ENCODE measurements at places on chromosomes 5 and 9.

DNA sequence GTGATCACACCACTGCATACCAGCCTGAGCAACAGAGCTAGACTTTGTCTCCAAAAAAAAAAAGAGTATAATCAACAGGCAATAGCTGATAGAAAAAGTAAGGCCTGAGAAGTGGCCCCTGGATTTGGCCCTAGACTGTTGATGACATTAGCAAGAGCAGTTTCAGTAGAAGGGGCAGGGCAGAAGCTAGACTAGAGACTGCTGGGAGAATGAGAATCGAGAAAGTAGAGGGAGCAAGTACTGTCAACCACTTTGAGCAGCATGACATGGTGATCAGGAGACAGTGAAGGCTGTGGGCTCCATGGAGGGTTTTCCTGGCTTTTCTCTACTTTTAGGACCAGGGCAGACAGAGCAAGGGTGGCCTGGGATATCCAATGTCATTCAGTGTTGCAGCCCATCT is 34.9 kb upstream of the B4GALT1 start:
- DNase-seq: no peak

- DNase-seq: peak; percentile 53
Measured at GRCh38 chr9:129458155-129458661, 162.7 kb downstream of the C9orf50 start.

DNA sequence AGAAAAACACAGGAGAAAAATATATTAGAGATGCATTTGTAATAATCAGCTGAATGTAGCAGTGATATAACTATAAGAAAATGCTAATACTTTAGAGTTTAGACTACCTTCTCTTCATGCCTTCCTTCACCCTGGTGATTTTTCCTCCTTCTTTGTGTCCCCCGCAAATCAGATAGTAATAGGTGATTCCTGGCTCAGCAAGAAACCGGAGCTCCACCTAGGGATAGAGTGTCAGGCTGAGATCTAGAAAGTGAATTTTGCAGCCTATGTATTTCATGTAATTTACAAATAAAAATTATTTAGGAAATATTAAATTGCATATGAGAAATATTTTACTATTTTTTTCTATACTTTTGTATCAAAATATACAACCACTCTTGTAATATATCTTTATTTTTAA is 109.8 kb upstream of the ST8SIA4 start:
- DNase-seq: no peak

- DNase-seq: no peak
Measured at GRCh38 chr9:12413986-12414385, 279.2 kb upstream of the TYRP1 start.

DNA sequence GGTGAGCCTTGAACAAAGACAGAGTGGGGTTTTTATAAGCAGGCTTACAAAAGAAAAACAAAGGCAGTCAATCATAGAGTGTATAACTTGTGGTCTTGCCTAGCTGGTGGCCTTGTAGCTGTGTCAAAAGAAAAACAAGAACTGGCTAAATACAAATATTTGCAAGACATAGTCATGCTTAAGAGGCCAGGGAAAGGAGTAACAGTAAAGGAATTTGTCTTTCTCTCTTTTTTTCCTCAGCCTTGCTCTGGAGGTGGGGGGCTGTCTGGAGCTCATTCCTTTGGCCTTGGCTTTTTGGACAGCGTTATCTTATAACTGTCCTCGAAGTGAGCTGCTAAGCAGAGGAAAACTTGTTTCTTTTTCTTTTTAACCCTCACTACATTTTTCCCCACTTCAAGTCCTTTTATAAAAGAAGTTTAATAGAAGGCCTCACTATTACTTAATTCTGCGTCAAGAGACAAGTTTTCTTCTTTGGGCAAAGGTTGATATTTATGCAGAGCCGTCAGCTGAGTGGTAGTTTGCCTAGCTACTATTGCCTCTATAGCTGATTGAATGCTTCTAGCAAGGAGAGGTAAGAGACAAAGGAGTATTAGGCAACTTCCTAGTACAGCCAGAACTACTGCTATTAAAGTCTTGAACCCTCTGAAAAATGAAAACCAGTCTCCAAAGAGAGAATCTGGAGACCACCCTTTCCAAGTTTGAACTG is 14.3 kb downstream of the CEL start:
- no peak for DNase-seq

DNA sequence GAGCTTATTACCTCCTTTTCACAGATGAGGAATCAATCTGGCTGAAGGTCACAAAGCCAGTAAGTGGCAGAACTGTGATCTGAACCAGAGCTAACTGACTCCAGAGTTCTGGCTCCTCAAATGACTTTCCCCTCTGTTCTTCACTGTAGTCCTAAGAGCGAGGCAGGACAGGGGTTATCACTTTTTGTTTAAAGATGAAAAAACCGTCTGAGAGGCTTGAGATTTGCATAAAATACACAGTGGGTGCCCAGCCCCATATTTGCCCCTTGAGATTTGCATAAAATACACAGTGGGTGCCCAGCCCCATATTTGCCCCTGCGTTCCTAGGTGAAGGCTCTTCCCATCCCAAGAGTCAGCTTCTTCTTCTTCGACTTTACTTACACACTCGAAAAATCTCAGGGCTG is 667 bp downstream of the FBXO10 start:
- DNase-seq: no peak

DNA sequence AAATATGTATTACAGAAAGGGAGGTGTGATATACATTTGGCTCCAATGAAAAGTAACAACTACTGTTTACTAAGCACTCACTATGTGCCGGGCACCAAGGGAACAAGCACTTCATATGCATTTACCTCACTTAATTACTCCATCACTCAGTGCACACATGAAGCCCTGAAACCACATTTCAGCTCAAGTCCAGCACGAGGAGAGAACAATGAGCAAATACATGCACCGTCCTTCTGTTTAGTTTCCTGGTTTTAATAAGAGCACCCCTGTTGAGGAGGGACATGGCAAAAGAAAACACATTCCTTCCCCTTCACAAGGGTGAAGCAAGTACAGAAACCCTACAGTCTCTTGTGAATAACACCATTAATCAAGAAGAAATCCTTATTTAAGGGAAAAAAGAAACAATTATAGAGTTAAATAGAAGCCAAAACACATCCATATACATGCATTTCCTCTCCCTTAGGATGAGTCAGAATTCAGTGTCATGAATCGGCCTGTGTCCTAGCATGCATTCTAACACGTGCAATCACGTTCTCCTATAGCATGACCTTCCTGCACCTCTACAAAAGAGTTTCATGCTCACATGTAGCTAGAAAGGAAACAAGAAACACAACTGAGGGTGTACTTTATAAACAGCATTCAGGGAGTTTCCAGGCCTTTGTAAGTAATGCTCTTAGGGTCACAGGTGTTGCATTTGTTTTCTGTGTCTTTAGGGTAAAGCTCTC is 411.6 kb downstream of the BNC2 start:
- DNase-seq: no peak

DNA sequence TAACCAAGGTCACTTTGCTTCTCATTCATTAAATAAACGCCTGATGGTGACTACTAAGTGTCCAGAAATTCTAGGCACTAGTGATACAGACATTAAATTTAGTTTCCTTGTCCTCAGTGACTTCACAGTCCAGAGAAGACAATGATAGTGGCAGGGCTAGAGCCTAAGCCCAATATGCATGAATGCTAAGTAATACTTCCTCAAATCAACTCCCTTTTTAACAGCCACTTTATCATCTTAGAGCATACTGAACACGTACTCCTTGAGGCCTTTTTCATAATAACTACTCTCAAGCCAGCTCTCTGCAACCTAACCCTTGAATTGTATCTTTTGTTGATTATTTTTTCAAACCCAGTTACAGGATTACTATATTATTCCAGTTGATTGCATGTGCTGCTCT is 74.1 kb downstream of the STX17 start:
- no peak for DNase-seq

DNA sequence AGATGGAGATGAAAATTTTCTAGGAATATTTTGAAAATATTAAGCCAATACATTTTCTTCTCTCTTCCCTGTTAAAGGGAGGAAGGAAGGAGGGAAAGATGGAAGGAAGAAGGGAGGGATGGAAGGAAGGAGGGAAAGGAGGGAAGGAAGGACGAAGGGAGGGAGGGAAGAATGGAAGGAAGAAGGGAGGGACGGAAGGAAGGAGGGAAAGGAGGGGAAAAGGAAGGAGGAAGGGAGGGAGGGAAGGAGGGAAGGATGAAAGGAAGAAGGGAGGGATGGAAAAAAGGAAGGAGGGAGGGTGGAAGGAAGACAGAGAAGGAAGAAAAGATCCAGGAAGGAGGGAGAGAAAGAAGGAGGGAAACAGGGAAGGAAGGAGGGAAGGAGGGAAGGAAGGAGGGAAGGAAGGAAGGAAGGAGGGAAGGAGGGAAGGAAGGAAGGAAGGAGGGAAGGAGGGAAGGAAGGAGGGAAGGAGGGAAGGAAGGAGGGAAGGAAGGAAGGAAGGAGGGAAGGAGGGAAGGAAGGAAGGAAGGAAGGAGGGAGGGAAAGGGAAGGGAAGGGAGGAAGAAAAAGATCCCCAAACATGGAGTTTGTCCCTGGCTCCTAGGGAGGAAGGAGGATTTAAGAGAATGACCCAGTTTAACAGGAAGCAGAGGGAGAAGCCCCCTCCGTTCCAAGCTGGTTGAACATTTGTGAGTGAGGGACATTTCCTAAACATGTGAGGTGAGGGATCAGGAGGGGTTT is 70.3 kb upstream of the NEURL1B start:
- no peak for DNase-seq

DNA sequence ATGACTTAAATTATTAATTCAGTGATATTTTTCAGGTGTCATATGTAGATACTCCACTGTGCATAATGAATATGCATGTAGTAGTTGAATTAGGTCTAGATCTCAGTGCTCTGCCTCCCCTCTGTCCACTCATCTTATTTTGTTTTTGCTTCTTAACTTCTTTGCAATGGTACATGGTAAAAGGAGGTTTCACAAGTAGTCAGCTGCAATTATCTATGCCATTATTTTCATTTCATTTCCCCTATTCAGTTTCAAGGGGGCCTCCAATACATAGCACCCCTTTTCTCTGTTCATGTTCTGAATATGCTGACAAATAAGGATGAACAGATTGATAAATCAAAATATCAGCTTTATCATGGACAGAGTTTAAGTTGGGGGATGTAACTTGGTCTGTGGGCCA is 511.6 kb upstream of the ZNF608 start:
- DNase-seq: no peak

- DNase-seq: no peak
Measured at GRCh38 chr5:158450751-158451171, 591.8 kb upstream of the CLINT1 start.

GRCh38 chr5:169305366-169305765 is 4.4 kb upstream of the SLIT3 start:
- no peak for DNase-seq

DNA sequence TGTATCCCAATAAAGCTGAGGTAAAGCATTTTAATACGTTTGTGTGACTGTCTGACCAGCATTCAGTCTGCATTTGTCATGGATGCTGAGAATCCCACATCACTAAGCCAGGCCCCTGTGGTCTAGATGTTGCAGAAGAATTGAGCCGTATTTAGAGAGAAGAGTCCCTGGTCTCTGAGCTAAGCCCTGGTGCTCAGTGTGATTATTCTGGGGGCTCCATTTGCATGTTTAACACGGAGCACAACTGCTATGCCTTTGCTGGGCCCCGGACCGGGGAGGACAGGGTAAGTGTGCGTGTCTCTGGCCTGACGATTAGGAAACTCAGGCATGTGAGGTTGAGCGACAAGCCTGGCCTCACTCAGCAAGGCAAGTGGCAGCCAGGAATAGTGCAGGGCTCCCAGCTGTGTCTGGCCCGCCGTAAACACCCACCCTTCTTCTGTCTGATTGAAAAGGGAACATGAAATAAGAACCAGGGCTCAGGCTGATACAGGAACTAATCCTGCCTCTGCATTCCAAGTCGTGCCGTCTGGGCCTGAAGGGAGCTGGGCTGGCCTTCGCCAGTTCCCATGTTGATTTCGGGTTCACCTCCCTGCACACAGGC is 22.3 kb downstream of the FAM78A start:
- no peak for DNase-seq

DNA sequence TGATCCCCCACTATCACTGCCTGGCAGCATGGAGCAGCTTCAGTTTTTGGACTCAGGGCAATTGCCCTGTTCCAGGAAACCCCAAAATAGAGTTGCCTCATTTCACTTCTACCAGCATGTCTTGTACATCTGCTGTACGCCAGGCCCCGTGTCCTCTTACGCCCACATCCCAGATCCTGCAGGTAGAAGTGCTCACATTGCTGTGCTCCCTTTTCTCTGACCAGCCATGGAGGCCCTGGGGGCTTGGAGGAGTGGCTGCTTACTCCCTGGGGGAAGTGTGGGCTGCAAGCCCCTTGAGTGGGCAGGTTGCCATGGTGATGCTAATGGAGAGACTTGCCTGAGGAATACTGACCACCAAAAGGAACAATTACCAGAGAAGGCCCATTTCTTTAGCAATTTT is 55.6 kb upstream of the KCNIP1 start:
- no peak for DNase-seq

DNA sequence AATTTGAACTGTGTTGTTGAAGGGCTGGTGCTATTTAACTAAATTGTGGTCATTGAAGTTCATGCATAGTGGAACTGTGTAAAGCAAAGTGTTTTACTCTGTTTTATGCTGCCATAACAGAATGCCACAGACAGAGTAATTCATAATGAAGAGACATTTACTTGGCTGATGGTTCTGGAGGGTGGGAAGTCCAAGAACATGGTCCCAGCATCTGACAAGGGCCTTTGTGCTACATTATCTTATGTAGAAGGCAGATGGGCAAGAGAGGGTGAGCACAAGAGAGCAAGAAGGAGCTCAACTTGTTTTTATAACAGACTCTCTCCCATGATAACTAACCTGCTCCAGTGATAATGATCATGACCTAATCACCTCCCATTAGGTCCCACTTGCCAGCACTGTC is 101.9 kb upstream of the NR3C1 start:
- no peak for DNase-seq

GRCh38 chr9:5518171-5518936 is 8.0 kb downstream of the PDCD1LG2 start:
- no peak for DNase-seq

DNA sequence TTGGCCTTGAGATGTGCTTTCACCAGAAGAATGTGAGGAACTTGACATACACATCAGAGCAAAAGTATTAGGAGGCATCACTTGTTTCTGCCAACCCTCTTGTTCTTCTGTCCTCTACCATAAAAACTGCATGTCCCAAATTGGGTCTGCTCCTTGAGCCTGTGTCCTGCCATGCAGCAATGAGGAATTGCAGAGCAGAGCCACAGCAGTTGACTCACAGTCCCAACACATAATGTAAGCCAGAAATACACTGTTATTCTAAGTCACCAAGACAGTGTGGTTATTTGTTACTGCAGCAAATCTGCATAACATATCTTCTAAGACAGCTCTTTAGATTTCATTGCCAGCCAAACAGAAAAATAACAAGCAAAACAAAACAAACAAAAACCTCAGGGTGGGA is 598.2 kb downstream of the PRELID2 start:
- DNase-seq: no peak
